Myocyte (in vitro differentiated cells): ENCODE measurements at places on chromosomes 1 and 21. TPM values are rescaled to one million over a fixed set of nuclear protein-coding genes. Genes with fewer than 3 reads are reported as not detected.

GRCh38 chr21:45209046-45209445, 78.6 kb downstream of the POFUT2 start:
- DNase-seq, result peak; percentile 16

GRCh38 chr1:21242846-21243245, 47.4 kb downstream of the ECE1 start:
- DNase-seq, result no peak

Gene PRR9
- total RNA-seq, result not detected in 2 replicates

Gene ICOSLG
- 4.1 and 7.4 TPM in 2 replicates for total RNA-seq
